Stimulated activated CD4-positive, alpha-beta T cell treated with anti-CD3 and anti-CD28 coated beads, Interleukin-1b, Interleukin-23, amount 100 ng/mL, for 1 hour (primary cell): ENCODE measurements at places on chromosomes 2 and 18.
A peak's percentile ranks its signal among the peaks of the same experiment; 100 is the strongest.

DNA sequence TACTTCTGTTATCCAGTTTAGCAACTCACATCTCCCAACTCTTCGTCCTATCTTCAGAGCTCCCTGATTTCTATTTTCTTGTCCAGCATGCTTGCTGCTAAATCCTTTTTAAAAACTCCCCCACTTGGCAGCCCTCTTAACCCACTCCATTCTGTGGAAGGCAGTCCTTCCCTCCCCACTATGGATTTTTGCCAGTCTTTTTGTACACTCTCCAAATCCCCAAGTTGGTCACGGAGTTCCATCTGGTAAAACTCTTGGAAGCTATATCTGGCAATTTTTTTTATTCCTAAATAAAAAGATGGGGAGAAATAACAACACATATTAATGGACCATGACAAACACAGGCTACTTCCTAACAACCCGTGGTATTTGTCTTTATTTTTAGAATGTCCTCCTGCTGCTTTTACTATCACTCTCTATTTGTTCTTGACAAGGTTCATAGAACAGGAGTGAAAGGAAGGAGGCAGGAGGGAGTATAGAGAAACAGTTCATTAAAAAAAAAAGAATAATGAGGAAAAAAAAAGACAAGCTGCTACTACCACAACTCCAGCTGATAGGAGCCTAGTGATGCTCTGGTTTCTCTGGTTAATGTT lies 120.0 kb upstream of the THSD7B start:
- DNase-seq, result no peak

DNA sequence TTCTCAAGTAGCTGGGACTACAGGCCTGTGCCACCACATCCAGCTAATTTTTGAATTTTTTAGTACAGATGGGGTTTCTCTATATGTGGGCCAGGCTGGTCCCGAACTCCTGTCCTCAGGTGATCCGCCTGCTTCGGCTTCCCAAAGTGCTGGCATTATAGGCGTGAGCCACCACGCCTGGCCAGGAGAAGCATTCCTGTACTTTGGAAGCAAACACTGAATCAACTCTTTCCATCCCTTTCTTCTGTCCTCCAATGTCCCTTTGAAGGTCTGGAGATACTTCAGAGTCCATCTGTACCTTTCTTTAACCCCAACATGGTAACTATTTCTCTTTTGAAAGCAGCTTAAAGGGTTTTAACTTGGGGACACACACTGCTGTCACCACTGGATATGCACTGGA lies 23.6 kb upstream of the MAP4K4 start:
- no peak for DNase-seq

- no peak for DNase-seq
Observed at GRCh38 chr18:56443166-56443907, 195.1 kb downstream of the TXNL1 start.

- DNase-seq, result no peak
Observed at GRCh38 chr2:11101430-11101829, 53.8 kb upstream of the SLC66A3 start.

DNA sequence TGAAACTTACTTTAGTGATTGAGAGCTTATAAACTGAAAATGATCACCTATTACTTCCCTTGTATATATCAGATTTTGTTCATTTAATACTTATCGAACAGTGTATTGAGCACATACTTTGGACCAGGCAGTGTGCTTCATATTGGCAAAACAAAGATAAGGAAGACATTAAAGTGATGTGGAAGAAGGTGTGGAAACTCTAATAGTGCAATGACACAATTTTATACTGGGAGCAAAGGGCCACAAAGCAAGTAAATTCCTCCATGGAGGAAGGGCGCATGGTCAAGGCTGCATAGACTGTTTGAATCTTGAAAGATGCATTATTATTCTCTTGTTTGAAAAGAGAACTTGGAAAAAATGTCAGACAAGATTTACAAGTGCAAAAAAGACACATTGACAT lies 936.5 kb upstream of the DDX18 start:
- DNase-seq, result no peak

DNA sequence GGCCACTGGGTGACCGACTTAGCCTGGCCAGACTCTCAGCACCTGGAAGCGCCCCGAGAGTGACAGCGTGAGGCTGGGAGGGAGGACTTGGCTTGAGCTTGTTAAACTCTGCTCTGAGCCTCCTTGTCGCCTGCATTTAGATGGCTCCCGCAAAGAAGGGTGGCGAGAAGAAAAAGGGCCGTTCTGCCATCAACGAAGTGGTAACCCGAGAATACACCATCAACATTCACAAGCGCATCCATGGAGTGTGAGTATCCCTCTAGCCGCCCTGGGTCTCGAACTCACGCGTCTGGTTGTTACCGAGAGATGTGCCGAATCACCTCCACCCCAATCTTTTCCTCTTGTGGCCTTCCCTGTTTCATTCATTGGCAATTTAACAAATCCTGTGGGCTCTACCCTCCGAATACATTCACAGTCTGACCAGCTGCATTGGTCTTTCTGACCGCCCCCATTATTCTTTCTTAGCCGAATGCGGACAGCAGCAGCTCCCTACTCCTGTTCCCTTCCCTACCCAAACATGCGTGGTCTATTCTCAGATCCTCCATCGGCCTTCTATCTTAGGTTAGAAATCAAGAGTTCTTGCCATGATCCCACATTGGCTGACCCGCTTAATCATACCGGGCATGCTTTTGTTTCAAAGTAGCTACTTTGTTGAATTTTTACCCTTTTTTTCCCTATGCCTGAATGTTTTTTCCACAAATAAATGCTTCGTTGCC lies 631 bp downstream of the RPL31 start:
- DNase-seq, result no peak

DNA sequence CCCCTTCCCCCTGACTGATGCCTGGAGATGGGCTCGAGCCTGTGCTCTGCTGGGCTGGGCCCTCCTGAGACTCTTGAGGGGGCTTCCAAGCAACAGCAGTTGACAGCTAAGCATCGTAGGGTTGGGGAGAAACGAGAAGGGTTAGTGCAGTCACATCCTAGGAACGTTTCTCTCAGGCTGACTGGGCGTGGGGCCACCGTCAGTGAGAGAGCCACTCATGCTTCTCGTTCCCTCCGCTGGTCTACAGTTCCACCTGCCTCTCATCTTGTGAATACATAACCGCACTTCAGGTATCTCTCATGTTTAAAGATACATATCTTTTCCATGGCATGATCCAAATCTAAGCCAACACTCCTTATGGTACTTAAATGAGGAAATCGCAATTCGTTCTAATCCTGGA lies 66.4 kb downstream of the TRAPPC12 start:
- no peak for DNase-seq

GRCh38 chr18:45248240-45248903 lies 366.9 kb upstream of the SLC14A2 start:
- DNase-seq, result no peak

GRCh38 chr2:567496-567864 lies 109.7 kb downstream of the TMEM18 start:
- DNase-seq, result no peak

- no peak for DNase-seq
Observed at GRCh38 chr2:223314811-223315210, 262.8 kb downstream of the KCNE4 start.

DNA sequence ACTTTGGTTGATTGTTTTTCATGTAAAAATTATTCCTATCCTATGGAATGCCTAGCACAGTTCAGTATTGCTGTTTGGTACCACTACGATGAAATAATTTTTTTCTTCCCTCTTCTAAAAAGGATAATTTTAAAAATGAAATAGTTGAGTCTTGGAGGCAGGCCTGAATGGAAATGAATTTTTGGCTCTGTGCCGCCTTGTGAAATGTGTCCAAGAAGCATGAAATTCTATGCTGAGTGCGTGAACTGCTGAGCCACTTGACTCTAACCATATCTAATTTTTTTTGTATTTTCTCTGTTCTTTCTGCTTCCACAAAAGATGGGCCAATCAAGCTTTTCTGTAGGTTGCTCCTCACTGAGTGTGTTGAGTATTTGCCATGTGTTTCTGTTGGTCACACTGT lies 95.0 kb downstream of the PRPF40A start:
- no peak for DNase-seq

DNA sequence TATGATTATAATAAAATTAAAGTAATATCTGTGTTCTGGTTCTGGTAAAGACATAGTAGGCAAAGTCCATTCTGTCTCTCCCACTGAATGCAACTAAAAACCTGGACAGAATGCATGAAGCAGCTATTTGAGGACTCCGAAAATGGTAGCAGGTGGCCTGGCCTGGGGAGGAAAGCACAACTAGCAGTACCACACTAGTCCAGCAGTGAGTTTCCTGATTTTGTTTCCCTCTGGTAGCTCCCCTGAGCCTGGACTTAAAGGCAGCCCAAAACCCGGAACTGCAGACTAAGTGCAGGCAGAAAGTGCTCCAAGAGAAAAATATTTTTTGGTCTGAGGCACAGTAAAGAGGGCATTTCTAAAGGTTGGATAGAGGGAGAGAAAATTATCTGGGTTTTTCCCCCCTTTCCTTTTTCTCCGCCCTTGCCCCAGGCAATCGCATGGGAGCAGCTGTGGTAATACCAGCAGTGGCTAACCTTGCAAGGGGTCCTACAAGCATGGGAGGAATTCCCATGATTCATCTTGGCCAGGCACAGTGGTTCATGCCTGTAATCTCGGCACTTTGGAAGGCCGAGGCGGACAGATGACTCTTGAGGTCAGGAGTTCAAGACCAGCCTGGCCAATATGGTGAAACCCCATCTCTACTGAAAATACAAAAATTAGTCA lies 32.3 kb downstream of the ASXL2 start:
- DNase-seq, result no peak

DNA sequence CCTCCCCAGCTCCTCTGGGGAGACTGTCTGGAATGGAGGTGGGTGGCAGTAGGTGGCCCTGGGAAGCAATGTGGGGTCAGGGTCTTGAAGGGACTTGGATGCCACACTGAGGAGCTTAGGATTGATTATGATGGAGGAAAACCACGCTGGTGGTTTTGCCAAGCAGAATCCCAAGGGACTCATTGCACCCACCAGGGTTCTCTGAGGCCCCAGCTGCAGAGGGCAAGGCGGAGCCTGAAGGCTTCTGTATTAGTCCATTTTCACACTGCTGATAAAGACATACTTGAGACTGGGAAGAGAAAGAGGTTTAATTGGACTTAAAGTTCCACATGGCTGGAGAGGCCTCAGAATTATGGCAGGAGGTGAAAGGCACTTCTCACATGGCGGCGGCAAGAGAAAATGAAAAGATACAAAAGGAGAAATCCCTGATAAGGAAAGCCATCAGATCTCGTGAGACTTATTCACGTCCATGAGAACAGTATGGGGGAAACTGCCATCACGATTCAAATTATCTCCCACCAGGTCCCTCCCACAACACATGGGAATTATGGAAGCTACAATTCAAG lies 87.2 kb upstream of the YWHAQ start:
- no peak for DNase-seq

GRCh38 chr2:234032279-234032856 lies 18.1 kb upstream of the SPP2 start:
- DNase-seq, result no peak

- peak; percentile 53 for DNase-seq
Observed at GRCh38 chr2:218852911-218853667, 6.5 kb upstream of the WNT6 start.

- DNase-seq, result no peak
Observed at GRCh38 chr2:58130238-58130637, 83.6 kb downstream of the VRK2 start.
